ENCODE measurements at places on chromosomes 3 and 15.
A peak's percentile ranks its signal among the peaks of the same experiment; 100 is the strongest.

DNA sequence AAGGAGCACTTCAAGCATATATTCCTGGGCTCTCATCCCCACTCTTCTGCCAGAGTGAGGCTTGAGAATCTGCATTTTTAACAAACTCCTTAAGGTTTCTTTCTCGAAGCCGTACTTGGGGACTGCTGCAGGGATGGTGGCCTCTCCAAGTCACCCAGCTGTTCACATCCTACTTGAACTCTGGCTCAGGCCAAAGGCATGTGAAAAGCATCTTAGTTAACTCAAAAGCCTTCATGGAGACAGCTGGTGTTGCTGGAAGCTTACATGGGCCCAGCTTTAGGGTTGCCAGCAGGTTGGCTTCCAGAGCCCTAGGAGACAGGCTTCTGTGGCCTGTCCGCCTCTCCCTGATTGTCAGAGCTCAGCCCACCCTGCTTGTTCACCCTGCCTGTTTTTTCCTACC lies 139.2 kb downstream of the THSD4 start:
- DNase-seq, result no peak

DNA sequence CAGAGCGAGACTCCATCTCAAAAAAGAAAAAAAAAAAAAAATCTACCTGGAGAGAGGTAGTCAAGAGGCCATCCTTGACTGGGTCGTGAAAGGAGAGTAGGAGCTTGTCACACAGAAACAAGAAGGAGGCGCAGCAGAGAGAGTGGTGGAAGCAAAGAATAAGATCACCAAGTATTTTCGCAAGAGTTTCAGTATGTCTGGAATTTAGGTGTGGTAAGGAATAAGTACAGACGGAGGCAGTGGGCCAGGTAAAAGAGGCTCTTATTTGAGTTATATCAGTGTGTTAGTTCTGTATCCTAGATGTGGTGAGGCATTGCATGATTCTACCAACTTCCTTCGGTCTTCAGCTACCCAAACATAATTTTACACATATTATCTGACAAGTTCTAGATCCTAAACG lies 14.6 kb upstream of the ATP10A start:
- no peak for DNase-seq

DNA sequence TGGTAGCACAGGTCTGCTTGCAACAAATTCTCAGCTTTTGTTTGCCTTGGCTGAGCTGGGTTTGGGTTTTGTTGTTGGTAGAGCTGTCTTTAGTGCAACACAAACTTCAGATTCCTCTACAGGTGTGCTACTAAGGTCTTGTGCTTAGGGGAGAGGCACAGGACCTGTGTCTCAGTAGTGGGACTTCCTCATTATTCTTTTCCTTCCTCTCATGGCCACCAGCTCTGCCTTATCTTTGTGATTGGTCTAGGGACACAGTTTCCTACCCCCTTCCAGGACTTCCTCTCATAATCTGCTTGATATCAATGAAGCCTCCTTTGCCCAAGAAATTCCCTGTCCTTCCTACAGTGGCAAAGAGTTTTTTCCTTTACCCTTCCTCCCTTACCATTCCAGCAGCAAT lies 24.9 kb upstream of the DNAAF4 start:
- no peak for DNase-seq

DNA sequence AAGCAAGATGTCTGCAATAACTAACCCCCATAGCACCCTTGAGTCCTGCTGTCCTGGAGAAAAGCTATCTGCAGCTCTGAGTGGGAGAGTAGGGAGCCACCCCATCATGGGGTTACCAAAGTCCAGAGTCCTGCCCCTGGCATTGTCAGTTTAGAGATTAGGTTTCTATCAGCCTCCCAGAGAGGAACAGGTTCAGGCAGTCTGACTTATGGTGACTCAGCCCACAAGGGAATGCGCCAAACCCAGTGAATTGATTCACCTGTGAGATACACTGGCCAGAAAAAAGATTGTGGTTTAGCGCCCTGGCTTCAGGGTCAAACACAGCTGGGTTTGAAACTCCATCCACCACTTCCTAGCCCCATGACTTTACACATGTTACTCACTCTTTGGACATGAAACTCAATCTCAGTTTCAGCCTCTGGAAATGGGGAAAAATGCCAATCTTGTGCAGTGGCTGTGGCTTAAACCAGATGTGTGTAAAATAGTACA lies 263.6 kb upstream of the HES1 start:
- no peak for DNase-seq

GRCh38 chr3:113166719-113167492 lies 44.5 kb upstream of the BOC start:
- DNase-seq, result peak; percentile 43

DNA sequence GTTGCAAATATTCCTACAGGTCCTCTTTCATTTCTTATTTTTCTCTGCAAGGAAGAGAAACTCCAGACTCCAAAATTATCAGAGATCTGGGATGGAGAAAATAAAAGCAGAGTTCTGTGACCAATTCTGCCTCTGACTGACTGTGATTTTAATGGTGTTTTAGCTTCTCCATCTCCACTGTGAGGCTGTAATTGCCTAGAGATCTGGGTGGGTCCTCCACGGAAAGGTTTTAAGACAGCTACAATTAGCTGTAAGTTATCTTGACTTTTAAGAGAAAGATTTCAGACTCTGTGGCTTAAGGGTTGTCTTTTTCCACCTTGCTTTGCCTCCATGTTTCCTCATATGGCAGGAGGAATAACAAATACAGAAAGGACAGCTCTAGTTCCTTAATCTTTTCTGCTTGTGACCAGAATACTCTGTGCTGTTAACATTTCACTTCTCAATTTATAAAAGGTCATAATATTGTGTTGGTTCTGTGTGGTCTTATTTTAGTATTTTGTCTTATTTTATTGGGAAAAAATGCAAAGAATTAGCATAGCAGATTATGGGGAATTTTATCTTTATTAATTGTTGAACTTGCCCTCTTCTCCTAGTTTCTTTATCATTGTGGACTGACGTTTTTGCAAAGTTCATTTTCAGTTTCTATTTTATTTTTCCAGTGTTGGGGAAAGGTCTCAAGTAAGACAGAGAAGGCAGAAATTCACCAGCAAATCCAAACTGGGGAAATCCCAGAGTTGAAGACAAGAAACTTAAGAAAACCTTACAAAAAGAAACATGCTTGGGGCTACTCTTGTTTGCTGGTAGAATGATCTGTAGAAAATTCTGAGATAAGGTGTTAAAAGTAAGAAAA lies 157.9 kb downstream of the RAP2B start:
- DNase-seq, result no peak

GRCh38 chr3:50271314-50271936 lies 2.5 kb downstream of the SEMA3B start:
- DNase-seq, result no peak

- no peak for DNase-seq
Observed at GRCh38 chr3:56916716-56917360, 115.1 kb upstream of the ARHGEF3 start.

DNA sequence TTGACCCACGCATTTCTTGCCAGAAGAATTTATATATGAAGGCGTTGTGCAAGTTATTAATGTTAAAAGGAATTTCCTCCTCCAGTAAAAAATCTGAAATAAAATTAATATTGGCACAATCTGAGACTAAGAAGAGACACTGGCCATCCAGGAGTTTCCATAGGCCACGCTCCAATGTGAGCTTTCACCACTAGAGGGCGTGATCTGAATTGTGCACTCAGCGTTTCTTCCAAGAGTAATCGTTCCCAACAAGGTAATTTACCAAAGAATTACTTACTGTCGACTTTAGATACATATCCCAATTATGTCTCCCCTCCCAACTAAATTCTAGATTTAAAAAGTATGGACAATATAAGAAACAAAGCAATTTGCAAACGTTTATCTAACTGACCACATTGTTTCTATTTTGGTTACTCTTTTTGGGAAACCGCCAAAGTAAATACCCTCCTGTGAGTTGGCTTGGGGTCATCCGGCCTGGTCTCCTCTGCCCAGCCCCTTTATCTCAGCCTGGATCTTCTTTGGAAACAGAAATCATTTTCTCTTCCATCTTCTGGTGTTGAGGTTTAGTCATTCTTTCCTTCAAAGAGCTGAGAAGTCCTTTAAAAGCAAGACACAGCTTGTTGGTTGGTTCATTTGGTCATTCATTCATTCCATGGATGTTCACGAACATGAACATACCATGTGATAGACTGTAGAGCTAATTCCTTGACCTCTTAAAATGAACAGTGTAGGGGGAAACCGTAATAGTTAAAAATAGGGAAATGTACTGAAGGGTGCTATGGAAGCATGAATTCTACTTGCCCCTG lies 26.2 kb downstream of the POLR2M start:
- DNase-seq, result peak; percentile 37

DNA sequence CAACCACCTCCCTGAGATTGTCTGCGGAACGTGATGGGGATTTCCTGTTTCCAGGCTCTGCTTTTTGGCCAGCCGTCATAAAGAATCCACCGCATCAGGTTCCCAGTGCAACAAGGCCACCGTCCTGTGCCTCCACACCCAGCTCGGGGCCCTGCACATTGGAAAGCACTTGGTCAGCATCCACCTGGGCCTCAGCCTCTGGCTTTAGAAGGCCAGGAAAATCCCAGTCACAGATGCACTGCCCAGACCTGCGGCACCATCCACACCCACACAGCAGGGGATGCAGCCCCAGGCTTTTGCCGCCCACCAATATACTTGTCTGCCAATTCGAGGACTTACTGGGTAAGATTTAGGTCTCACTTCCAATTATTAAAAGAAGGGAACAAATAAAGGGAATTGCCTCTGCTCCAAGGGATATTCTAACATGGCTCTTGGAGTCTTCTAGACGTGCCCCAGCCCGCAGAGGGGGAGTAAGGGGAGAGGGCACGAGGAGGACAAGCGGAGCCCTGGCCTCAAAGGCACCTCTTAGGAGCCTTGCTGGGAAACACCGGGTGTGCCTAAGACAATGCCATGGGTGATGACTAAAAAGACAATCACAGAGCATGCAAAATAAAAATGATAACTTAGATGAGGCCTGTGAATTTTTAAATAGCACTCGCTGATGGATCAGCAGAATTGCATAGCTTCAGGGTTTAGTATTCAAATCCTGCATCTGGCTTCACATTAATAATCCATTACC lies 169.2 kb downstream of the FOXP1 start:
- DNase-seq, result no peak

DNA sequence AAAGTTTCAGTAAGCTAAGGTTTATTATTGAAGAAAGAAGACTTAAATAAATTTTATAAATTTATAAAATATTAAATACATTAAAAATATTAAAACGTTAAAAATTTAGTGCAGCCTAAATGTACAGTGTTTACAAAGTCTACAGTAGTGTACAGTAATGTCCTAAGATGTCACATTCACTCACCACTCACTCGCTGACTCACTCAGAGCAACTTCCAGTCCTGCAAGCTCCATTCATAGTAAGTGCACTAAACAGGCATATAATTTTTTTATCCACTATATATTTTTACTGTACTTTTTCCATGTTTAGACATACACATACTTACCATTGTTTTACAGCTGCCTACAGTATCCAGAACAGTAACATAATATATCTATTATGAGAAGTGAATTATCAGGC lies 51.5 kb downstream of the TJP1 start:
- no peak for DNase-seq

GRCh38 chr15:101316529-101316928 lies 21.5 kb upstream of the SNRPA1 start:
- DNase-seq, result no peak

- DNase-seq, result no peak
Observed at GRCh38 chr3:37987315-37987697, 3.3 kb upstream of the VILL start.

DNA sequence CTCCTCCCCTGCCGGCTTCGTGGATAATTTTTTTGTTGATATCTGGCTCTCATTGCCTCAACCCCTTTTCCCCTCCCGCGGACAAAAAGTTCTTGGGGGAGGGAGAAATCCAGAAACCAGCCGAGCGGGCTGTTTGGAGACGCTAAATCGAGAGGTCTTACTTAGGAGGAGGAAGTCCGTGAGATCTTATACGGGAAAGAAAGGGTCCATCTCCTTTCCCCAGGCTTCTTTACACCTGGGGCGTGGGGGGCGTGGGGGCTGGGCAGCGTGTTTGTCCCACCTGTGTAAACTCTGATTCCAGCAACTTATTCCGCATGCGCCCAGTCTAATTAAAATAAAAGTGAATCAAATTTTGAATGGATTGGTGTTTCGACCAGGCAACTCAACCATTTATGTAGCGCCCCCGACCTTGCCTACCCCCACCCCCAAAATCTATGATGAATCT lies 364 bp upstream of the CADPS start:
- DNase-seq, result no peak

GRCh38 chr3:80331494-80332170 lies 563.8 kb upstream of the ROBO1 start:
- DNase-seq, result no peak

GRCh38 chr3:188220988-188221818 lies 67.2 kb downstream of the LPP start:
- no peak for DNase-seq

- no peak for DNase-seq
Observed at GRCh38 chr3:25313286-25313685, 114.8 kb upstream of the RARB start.

DNA sequence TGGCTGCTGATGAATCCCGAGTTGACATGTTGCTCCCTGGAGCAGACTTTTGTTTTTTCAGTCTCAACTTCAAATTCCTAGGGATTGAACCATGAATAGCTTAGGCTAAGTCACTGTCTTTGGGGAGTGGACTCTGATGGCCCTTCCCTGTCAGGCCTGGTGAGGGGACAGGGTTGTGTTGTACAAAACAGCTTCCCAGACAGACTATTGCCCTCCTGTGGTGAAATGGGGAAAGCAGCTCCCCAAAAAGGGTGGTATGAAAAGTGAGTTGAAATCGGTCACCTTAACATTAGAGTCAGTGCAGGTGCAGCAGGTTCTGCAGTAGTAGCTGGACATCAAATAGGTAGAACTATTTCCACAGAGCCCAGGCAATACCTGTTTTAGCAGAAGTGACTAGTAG lies 775.6 kb downstream of the ROBO2 start:
- no peak for DNase-seq

GRCh38 chr3:99529265-99529664 lies 109.1 kb upstream of the COL8A1 start:
- DNase-seq, result no peak

DNA sequence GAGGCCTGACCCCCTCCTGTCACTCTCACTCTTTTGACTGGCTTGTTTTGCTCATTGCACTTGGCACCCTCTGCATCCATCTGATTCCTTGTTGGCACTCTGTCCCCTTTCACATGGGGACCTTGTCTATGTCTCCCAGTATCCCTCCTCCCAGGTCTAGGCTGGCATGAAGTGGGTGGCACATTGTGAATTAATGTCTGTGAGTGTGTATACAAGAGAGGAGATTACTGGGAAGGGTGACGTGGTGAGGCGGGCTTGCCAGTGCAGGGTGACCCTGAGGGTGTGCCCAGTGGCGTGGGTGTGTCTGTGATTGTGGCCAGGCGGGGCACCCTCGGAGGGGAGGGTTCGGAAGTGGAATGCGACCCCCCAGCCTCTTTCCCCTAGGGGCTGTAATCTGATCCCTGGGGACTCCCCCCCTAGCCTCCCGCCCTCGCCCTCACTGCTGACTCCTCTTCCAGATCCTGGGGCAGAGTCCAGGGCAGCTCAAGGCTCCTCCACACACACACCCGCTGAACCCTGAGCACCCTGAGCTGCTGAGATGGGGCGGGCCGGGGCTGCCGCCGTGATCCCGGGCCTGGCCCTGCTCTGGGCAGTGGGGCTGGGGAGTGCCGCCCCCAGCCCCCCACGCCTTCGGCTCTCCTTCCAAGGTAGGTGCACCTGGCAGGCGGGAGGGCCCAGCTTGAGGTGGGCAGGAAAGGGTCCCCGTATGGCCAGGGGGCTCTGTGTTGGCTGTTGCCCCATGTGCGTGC lies at the start of gene SEMA3B:
Gene SEMA3B (plus strand): TSS at position 445 of the 749 bp plus-strand sequence. CDS start 94 bp downstream, at position 539.
- DNase-seq, result peak; percentile 76
